Mammary microvascular endothelial cell (primary cell): ENCODE measurements at places on chromosomes 3 and 15. TPM values are rescaled to one million over a fixed set of nuclear protein-coding genes. Genes with fewer than 3 reads are reported as not detected.

THSD4 gene
- 43.2 and 52.4 TPM in 2 replicates for total RNA-seq

GPR160 gene
- 8.7 and 9.1 TPM in 2 replicates for total RNA-seq

PTX3 gene
- 246 and 258 TPM in 2 replicates for total RNA-seq

CXCR6 gene
- not detected in 2 replicates for total RNA-seq

SNRPN gene
- total RNA-seq, result 49.3 and 50.2 TPM in 2 replicates

PRKCD gene
- 4.1 and 8.5 TPM in 2 replicates for total RNA-seq
